ENCODE measurements at places on chromosomes 4 and X.

DNA sequence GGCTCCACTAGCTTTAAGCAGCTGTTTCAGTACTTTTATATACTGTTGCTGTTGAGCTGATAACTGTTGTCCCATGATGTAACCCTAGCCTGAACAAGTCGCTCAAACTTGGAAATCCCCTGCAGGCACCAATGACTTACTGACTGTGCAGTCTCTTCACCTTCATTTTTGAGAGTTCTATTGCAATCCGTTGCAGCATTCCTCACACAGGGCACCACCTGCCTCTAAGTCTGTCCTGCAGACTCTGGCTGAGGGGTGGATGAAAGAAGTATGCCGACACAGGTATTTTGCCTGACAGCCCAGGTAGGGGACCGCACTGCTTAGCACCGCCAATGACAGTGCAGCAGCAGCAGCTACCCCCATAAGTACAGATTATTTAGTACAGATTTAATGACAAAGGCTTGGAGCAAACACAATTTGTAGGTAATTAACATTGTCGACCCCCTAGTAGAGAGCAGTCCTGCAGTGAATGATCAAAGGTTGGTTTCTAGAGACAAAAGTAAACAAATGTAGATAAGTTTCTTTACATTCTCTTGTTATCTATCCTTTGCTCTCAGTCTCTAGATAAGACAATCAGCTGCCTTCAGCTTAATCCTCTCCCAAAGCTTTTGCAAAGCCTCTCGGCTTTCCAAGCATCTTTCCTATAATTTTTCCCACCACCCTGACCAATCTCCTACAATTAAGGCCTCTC lies 205.0 kb downstream of the PABPC4L start:
- no peak for DNase-seq

DNA sequence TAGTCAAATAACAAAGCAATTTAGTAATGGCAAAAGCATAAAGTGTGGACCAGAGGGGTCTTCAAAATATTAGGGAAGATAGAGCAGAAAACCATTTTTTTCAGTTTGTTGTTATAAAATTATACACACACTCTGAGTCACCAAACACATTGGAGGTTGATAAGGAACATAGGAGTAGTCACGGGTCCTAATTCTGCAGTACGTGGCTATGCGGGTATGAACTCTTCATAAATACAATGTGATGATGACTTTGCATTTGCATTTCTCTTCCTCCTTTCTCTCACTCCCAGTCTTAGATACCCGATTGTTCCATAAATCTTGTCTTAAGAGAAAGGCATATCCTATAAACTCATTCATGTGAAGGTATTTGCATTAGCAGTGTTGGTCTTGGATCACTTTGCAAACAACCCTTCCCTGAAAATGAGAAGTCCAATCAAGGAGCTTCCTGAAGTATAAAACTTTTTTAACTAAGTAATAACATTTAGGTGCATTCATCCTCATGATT lies 223.6 kb downstream of the PALLD start:
- DNase-seq, result no peak

- DNase-seq, result no peak
Observed at GRCh38 chrX:139924696-139925095, 8.2 kb downstream of the ATP11C start.

DNA sequence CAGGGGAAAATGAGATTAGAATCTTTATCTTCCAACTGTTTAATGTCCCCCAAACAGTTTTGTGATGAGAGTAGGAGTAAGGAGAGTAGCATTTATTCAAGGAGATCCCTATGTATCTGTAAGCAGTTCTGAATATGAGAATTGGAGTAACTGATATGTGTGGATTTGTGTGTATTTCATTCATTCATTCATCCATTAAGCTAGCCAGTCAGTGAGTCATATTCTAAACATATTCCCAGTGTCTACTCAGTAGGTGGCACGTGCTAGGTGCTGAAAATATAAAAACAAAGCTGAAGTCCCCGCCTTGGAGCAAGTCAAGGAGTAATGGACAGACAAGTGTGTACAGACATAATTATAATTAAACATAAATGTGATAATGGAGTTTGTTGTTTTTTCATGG lies 12.4 kb upstream of the STX18 start:
- DNase-seq, result no peak

DNA sequence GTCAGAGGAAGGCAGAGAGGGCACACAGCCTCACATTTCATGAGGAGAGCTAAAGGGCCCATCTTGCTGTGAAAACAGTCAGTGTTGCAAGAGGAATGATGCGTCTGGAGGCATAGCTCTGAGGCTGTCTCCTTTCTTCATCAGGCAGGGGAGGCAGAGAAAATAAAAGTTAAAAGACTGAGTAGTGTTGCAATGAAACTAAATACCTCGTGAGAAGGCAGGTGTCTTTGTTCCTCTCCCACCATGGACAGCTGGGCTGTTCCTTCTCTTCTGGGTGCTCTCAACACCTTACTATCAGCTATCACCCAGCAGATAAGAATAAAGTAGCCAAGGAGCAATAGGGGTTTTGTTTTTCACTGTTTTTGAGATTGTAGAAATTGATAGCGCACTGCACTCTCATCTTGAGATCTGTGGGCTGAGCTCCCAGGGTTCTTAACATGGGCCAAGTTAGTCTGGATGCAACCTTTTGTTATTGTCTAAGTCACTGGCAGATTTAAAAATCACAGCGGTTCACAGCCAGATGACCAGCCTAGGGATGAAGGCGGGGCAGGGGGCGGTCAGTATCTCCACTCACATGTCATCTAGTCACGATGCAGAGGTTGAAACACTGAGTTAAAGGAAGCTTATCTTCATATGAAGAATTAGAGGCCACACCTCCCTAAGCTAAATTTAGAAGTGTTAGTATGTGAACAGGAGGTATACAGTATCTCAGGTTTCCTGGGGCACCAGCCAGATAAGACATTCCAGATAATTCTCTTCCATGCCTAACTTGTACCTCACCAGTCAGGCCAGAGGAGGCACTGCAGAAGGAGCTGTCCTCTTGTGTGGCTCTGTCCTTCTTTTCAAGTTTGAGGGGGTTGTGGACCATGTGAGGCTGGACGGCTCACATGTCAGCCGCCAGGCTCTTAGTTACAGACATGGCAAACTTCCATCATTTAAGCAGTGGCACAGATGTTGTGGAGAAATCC lies 36.9 kb downstream of the PARM1 start:
- DNase-seq, result no peak

GRCh38 chr4:33061727-33062126 lies 2341.6 kb downstream of the PCDH7 start:
- DNase-seq, result no peak

- no peak for DNase-seq
Observed at GRCh38 chrX:38232079-38232686, 11.5 kb upstream of the SRPX start.

DNA sequence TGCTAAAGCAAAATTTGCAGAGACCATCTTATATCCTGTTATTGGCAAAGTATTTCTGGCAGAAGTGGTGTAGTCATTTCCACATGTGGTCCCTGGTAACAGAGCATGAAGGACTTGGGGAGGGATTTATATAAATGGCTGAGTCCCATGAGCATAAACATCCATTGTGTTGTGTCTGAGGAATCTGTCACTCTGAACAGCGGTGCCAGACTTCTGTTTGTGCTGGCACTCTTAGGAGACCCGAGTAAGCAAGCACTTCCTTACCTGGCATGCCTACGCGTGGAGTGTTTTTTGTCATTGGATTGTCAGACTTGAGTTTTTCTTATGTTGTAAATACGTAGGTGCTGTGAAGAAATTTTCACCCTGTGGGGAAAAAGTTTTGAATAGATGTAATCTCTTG lies 285.9 kb downstream of the ARHGAP10 start:
- DNase-seq, result no peak

DNA sequence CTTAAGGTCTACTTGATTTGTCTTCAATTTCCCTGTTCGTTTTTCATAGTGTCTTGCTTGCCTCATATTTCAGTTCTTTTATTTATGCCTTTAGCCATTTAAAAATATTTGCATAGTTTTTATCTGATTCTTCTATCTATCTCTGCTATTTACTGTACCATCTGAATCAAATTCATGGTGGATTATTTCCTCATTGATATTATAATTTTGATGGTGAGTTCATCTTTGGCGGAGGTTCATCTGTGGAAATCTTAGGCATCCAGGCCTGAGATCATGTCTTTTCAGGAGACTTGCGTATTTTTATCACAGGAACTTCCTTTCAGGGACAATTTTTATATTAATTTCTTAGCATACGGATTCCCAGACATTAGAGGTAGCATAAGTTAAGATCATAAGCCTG lies 275.2 kb downstream of the STPG2 start:
- no peak for DNase-seq

DNA sequence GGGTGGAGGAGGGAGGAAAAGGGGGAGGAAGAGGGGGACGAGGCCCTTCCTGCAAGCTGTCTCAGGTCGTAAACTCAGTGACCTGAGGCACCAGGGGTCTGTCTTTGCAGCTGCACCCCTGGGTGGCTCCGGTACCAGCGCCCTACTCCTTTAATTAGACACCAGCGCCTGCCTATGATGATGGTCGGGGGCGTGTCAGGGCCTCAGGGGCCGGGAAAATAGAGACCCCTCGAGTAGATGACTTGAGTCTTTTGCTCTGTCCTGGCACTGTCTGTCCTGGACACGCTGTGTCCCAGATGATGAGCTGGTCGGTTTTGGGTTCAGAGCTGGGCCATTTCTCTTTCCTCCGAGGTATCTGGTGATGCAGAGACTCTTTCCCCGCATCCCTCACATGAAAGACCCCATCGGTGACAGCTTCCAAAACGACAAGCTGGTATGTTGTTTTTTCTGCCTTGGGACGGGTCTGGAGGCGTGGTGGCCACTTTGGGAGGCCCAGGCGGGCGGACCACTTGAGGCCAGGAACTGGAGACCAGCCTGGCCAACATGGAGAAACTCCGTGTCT lies 11.2 kb downstream of the SLC25A6 start:
- no peak for DNase-seq

Data from omental fat pad (tissue), 4 donors.